ENCODE measurements at places on chromosomes 5 and 9.

DNA sequence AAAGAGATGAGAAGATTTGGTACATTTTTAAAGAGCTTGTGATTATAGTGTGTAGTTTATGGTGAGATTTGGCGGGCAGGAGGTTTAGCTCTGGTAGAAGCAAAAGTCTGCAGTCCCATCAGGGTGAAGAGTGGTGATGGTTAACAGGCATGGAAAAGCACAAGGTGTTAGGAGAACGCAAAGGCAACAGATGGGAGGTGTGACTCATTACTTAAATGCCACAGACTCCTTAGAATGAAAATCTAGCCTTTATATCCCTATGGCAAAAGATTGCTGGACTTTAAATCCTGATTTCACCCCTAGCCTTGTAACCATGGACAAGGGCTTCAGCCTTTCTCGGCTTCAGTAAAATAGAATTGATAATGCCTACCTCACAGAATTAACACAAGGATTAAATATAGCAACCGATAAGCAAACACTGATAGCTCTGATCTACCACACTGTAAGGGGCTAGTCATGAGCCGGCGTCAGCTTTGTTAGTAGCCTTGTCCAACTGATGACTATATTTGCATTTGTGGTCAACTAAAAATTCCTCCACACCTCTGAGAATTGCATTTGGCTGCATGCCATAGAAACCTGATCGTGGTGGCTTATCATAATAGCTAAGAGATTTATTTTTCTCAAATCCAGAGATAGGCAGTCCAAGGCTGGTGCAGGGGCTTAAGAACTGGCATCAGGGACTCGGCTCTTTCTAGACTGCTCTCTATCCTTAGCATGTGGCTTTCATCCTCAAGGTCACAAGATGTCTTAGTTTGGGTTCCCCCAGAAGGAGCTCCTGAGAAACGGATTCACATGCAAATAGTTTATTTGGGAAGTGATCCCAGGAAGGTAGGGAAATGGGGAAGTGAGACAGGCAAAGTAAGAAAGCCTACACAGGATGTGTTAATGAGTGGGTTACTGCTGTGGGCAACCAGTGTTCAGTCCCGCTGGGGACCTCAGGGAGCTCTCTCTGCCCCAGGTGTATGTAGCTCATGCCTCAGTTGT is 19.6 kb downstream of the MFAP3 start:
- DNase-seq = no peak

- DNase-seq = no peak
These were observed 6.7 kb downstream of the ADRB2 start for GRCh38 chr5:148833122-148833521.

DNA sequence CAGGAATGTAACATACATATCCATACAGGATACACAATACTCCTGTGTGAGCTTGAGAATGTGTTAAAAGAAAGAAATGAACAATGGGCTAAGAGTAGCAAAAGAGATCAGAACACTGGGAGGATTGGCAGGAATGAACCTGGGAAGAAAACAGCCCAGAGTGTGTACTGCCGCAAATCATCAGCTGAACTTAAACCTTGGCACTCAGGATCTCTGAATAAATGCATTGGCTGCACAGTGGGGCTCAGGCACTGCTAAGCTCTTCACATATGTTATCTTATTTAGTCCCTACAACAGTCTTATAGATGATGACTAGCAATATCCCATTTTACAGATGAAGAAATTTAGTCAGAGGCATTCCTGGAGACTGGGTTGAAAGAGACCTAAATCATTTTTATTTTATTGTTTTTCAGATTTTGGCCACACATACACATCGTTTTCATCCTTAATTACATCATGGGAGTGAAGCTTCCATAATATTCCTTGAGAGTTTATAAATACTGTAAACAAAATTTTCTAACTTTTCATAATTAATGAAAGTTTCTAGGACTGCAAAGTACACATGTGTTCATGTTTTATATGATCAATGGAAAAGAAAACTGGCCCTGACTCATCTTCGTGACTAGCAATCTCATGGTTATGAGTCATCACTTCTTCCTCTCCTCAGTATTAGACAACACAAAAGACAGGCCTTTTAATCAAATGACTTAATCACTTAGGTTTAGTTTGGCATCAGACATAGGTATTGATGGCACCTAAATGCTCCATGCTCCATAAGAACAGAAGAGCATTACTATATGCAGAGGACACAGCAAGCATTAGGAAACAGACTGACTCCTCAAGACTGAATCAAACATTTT is 59.2 kb downstream of the CDH18 start:
- DNase-seq = no peak

DNA sequence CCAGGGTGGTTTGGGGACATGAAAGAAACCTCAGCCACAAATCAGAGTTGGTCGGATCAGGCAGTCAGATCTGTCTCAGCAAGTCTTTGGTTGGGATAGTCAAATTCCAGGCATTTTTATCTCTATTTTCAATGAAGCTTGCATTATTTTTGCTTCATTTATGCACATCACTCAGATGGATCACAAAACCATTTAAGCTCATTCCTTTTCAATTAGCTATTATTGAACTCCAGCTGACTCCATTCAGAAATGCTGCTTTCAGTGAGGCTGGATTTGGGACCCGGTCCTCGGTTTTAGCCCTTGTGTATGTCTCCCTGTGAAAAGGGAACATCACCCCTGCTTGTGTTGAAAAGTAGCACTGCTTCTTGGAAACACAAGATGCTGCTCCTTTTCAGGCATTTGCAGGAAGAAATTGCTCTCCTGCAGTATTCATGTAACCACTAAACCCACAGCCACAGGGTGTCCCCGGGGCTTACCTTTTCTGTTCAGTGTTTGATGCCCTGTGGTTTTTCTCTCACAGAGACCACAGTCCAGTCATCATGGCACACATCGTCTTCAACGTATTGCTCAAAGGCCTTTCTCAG is 232.9 kb downstream of the NFIB start:
- DNase-seq = no peak

- no peak for DNase-seq
These were observed 117.5 kb downstream of the TTC39B start for GRCh38 chr9:15189481-15189880.

GRCh38 chr9:126388964-126389708 is 62.5 kb downstream of the MVB12B start:
- DNase-seq = no peak

GRCh38 chr9:5025416-5025815 is 40.3 kb downstream of the JAK2 start:
- no peak for DNase-seq

Measured in activated CD8-positive, alpha-beta memory T cell treated with anti-CD3 and anti-CD28 coated beads, Interleukin-2, amount 50 U/mL, for 48 hours (primary cell).